ENCODE measurements at places on chromosomes 4 and X.

DNA sequence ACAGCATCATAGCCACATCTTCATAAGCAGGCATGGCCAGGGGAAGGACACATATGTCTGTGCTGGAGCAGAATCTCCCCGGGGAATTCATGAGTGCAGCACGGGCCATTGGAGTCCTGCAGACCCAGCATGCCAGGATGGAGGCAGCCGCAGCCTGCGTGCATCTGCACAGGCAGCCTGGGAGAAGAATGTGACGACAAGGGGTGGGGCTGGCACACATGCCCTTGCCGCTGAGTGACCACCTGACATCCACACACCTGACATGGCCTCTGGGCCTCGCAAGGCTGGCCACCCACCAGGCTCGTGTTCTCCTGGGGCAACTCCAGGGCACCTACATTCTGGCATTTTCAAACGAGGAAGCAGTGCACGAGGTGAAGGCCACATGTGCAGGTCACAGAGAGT is 66.2 kb upstream of the AFAP1 start:
- no peak for DNase-seq

DNA sequence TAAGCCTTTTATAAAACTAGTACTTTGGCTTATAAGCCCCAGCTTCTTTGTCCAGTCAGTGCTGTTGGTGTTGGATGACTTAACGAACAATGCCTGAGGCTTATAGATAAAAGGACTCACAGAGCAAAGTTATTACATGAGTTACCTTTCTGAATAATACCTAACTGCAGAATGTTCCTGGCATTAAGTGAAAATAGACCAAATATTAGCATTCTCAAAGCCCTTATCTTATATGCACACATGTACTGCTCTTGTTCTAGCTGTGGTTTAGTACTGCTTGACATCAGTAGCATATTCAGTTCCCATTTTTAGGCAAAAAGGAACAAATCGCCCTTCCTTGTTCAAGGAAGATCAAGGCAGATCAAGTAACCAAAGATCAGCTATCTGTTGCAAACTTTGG is 131.6 kb downstream of the ZNF330 start:
- DNase-seq = no peak

- DNase-seq = no peak
These were observed 255.4 kb upstream of the TTC29 start for GRCh38 chr4:147201016-147201415.

- no peak for DNase-seq
These were observed 29.5 kb upstream of the RAB39B start for GRCh38 chrX:155293771-155294170.

GRCh38 chr4:108168671-108169523 is at the start of gene LEF1:
LEF1 (minus strand) TSS chr4:108168932; CDS start chr4:108167767, 1,165 bp downstream.
- DNase-seq = peak; percentile 32

- no peak for DNase-seq
These were observed 1233.3 kb upstream of the PABPC4L start for GRCh38 chr4:135434936-135435335.

GRCh38 chr4:110808351-110808878 is 185.5 kb upstream of the PITX2 start:
- DNase-seq = no peak

- peak; percentile 46 for DNase-seq
These were observed 22.6 kb upstream of the CD38 start for GRCh38 chr4:15755321-15756155.
